ENCODE measurements at places on chromosomes 11 and 22.

DNA sequence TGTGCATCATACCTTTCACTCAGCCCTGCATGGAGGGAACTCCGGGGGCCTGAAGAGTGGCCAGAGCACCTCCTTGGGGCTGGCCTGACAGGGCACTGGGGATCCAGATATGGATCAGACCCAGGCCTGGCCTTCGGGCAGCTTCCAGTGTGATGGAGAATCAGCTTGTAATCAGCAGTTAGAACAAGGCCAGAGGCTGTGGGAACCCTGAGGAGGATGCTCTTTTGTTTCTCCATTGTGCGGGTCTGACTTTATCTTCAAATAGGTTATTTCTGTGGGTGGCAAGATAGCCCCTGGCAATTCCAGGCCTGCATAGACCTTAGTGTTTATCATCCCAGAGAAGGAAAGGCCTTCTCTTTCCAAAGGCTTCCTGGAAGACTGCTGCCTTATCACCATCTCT is 12.3 kb downstream of the DGAT2 start:
- no peak for DNase-seq

- no peak for DNase-seq
These were observed 8.3 kb downstream of the SREBF2 start for GRCh38 chr22:41841085-41841712.

GRCh38 chr22:17387356-17387755 is 18.1 kb downstream of the CECR2 start:
- no peak for DNase-seq

DNA sequence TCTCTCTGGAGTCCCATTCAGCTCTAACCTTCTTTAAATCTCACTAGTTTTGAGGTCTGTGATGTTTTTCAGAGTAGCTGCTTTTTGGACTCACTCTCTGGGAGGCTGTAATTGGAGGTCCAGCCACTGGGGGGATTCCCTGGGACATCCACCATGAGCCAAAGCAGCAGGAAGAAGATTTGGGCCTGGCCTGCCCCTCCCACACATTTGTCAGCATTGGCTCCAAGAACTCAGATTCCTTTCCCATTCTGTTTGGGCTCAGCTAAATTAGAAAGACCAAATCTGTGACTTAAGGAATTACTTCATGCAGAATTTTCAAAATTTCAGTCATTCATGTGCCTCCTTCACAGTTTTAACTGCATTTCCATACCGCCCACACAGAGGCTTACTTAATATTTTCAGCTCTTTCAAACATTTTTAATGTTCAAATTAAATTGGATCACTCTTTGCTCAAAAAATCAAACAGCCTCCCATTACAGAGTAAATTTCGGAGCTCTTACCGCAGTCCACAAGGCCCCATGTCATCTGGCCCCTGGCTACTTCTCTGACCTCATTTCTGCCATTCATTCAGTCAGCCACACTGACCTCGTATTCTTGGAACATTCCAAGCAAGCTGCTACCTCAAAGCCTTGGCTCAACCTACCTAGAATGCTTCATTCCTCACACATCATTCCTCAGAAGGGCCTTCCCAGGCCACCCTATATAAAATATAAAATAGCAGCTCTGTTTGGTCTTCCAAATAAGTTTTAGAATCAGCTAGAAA is 54.5 kb upstream of the RRAS2 start:
- peak; percentile 68 for DNase-seq

DNA sequence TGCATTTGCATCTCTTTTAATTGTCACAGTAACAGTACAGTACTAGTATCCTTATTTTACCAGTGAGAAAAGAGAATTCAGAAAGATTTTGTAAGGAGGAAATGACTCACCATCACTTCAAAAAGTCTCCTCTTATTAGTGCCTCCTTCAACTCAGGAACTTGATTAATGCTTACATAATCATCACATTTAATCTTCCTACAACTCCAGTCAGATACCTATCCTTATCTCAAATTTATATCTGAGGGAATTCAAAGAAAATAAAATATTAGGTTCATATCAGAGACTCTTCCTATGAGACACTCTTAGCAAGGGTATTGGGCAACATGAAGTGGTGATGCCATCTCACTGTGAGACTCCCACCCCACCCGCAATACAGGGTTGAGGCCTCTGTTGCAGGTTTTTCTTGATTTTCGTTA is 26.1 kb upstream of the CTSC start:
- peak; percentile 16 for DNase-seq

DNA sequence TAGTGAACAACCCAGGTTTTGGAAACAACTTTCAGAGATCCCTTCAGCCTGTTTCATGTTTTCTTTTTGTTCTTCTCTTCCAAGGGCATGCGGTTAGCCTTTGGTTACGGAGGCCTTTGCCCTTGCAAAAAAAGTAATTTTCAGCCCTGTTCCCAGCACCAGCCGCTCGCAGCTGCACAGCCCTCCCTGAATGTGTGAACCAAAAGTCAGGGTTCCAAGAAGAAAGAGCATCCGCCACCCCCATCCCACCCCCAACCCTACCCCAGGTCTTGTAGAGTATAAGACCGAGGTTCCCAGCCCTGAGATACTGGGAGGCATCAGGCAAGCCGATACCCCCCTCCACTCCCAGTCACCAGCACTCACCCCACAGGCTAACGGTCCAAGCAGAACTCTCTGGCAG is 56.4 kb downstream of the IGLL1 start:
- DNase-seq = no peak

DNA sequence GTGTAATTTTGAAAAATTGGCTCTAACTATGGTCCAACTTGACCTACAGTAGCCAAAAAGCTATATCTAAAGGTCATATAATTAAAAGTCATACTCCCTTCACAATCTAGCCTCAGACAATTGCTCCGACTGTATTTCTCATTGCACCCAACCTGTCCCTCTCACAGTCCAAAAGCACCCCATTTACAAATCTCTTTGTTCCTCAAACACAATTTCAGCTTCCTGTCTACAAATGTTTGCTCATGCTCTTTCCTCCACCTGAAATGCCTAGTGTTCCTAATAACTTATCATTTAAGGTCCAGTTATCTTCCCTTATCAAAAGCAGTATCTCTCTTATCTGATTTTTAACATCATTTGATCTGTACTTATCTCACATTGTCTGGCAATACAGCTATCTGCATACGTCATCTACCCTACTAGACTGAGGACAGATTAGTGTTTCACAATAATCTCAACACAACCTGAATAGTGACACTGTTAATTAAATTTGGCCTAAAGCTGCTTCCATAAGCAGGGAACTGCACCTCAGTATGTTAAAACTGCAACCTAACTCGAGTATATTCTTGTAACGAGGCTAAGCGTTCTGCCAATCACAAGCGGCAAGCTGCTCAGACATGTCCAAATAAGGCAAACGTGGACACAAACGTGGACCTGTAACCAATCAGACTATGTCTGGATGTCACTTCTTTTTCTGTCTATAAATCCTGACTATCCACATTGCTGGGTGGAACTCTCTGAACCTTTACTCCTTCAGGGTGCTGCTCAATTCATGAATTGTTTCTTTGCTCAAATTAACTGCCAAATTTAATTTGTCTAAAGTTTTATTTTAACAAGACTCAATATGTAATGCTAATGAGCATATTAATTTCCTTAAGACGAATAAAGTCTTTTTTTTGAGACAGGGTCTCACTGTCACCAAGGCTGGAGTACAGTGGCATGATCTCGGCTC is 15.9 kb downstream of the PICALM start:
- DNase-seq = no peak

DNA sequence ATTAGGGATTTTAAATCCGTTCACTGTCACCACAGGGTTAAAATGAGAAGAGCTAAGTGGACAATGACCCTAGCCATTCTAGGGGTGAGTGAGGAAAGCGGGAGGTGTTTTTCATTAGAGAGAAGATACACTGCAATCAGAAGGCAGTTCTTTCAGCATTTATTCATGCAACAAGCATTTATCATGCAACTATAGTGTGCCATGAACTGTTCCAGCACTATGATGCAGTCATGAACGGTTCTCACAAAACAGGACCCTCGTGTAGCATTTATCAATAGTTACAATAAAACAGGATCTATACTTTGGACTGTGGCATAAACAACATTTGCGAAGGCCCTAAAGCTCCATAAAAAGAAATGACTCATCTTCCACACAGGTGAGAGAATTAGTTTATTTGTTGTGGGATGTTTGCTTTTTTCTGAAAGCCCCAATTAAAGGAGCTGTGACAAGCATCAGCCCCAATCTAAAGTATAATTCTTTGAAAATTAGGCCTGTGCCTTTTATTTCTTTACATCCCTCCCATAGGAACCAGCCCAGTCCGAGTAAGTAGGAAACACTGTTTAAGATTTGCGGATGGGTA is 51.5 kb downstream of the PAMR1 start:
- DNase-seq = no peak

GRCh38 chr11:26721948-26722475 is at the start of gene SLC5A12:
SLC5A12 (minus strand) TSS chr11:26722060; CDS start chr11:26721714, 346 bp downstream.
- no peak for DNase-seq

- DNase-seq = no peak
These were observed 10.3 kb downstream of the APOBEC3A start for GRCh38 chr22:38967451-38968450.

DNA sequence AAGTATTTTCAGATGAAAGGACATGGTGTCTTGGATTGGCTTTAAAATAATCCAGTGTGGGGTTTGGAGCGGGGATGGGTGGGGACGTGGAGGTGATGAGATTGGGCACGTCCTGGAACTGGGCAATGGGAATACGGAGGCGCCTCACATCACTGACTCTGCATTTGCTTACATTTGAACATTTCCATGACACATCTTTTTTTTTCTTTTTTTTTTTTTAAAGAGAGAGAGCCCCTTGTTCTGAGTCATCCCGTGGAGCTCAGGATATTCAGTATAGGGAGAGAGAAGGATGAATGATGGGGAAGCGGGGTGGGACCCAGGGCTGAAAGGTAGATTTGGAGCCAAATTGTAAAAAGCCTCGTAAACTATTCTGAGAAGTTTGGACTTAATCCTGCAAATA is 142.7 kb downstream of the FBXO7 start:
- peak; percentile 76 for DNase-seq

DNA sequence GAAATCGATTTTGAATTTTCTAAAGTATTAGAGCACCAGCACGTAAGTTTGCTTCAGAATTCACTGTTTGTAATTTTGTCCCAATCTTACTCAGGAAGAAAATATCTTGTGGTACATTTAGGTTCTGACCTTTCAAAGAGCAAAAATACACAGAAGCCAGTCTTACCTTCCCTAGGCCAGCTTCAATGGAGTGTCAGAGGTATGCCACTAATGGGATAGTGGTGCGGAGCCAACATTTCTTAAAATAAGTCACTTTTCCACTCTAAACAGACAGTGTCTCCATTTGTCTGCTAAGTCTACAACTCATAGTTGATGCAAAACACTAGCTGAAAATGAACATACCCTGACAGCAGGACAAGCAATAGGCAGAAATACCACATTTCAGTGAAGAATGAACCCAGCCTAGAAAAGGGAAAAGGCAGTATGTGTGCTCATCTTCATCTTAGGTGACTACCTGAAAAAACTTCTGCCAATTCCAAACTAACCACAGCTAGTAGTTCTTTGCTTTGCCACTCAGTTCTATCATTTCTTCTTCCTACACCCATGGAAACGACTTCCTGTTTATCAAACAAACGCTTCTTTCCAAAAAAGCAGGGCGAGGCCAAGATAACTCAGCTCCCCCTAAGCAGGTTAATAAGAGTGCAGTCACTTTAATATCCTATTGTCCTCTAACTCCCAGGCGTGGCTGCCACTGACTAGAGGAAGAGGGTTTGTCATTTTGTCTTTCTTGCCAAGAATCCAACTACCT is 94.0 kb upstream of the APOA1 start:
- DNase-seq = peak; percentile 38

GRCh38 chr11:125532668-125533067 is 36.6 kb upstream of the FEZ1 start:
- no peak for DNase-seq

DNA sequence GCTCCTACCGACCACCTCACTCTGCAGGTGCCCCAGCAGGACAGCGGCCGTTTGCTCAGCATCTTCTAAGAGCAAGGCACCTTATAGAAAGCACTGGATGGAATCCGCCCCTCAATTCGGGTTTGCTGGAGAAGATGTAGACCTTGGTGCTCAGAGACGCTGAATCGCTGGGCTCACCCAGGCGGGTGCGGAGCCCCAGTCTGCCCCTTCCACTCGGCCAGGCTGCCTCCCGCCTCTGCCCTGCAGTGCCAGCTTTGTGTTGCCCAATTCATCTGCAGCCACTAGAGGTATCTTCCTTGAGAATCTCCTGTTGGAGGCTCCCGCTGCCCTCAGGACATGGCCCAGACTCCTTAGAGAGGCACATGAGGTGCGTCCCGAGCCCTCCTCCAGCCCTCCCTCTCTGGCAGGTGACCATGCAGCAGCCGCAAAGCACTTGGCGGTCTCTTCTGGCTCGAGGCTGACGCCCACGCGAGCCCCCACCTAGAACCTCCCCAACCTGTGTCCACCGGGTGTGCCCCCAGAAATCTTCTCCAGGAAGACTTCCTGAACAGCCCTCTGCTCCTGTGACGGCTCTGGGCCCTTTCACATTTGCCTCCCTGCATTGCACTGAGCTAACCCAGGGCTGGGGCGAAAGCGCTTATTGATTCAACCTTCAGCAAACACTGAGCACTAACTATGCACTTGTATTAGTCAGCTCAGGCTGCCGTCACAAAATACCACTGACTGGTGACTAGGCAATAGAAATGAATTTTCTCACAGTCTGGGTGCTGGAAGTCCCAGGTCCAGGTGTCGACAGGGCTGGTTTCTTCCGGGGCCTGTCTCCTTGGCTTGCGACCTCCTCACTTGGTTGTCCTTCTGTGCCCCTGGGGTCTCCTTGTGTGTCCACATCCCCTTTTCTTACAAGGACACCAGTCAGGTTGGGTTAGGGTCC is 117.5 kb downstream of the WNT7B start:
- no peak for DNase-seq

- no peak for DNase-seq
These were observed 72.0 kb downstream of the CYTH4 start for GRCh38 chr22:37354261-37354660.

DNA sequence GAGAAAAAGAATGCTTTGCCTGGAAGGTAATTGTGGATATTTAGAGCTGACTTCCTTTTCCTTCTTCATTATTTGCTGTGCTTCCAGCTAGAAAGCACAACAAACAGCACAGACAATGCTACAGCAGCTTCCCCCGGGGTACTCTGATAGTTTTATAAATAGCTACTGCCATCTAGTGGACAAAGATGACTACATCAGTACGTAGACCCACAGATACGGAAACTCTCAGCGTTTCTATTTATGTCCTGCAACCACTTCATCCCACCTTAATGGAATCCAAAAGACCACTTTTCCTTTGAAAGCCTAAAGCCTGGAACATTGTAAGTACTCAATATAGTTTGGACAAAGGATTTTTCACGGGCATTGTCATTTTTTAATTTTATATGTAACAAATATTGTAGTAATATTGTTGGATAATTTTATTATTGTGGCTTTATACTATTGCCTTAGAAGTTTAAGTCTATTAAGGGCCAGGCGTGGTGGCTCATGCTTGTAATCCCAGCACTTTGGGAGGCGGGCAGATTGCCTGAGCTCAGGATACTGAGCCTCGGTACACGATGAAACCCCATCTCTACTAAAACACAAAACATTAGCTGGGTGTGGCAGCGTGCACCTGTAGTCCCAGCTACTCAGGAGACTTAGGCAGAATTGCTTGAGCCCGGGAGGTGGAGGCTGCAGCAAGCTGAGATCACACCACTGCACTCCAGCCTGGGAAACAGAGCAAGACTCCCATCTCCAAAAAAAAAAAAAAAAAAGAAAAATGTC is 7.5 kb downstream of the HSPA8 start:
- DNase-seq = peak; percentile 79
